Activated gamma-delta T cell (primary cell): ENCODE measurements at places on chromosomes 16 and 17.

DNA sequence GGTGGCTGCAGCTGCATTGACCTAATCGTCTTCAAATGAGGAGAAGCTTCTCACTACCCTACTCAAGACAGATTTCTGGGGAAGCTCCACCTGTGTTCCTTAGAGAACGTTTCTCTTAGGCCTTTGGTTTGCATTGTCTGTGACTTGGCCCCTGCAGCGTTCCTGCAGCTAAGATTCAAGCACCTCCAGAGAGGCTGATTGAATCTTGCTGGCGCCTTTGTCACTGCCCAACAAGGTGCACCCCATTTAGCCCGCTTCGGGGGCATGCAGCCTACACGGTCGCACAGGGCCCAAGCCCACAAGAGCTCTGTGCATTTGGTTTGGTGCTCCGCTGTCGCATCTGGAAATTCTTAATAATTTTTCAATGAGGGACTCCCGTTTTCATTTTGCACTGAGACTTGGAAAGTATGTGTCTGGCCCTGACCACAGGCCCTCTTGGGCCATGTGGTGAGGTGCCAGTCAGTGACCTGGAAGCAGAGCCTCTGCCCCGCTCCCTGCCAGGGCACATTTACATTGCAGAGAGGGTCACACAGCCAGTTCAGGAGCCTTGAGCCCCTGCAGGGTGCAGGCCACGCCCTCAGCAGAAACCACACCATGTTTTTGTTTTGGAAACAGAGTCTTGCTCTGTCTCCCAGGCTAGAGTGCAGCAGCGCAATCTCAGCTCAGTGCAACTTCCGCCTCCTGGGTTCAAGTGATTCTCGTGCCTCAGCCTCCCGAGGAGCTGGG lies 51.1 kb upstream of the CACNG5 start:
- no peak for DNase-seq

DNA sequence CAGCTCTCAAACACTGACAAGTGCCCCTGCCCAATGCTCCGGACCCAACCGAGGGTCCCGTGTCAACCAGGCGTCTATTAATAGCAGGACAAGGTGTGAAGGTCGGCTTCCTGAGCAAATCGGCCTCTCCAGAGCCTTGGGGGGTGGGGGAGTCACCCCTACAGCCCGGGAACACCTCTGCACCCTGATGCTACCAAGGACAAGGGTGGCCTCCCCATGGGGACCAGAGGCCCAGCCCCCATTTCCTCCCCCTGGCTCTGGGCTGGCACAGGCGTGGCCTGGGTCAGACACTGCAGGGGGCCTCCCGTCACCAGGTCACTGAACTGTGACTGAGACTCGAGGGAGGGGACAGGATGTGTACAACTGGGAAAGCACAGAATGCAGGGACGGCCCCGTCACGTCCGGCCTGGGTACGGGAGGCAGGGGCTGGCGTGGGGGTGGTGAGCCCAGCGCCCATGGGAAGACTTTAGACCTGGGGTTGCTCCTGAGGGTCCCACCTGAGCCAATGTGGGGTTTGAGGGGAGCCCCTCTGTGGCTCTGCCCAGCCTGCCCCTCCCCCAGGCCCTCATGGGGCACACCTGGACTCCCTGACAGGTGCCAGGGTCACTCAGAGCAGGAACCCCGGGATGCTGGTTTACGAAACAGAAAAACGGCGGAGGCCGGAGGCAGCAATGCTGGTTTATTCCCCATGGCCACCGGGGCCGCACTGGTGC lies 579 bp upstream of the CYBA start:
- peak; percentile 57 for DNase-seq

- no peak for DNase-seq
Observed at GRCh38 chr16:82769845-82770244, 143.1 kb downstream of the CDH13 start.

GRCh38 chr16:57736419-57737351 lies 1.1 kb downstream of the KATNB1 start:
- DNase-seq: no peak

DNA sequence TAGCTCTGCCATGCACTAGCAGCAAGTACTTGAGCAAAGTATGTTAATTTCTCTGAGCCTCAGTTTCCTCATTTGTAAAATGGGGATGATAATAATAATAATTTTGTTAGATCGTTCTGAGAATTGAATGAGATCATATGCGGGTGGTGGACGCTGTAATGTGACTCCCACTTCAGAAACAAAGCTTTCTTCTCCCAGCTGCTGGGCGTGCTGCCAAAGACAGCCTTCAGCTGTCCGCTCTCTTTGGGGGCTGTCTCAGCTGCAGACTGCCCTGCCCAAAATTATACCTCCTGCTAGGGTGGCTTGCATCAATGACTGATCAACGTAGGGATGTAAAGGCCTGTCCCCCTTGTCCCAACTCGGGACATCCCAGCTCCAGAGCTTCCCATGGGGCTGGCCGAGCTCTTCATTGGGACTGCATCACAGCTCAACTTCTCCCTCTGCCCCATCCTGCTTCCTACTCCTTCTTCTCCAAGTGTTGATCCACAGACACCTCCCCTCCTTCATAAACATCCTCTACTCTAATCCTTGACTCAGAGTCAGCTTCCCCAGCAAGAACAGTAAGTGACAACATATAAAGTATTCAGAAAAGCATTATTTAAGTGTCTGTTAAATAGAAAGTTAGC lies 30.7 kb upstream of the CDH5 start:
- no peak for DNase-seq

DNA sequence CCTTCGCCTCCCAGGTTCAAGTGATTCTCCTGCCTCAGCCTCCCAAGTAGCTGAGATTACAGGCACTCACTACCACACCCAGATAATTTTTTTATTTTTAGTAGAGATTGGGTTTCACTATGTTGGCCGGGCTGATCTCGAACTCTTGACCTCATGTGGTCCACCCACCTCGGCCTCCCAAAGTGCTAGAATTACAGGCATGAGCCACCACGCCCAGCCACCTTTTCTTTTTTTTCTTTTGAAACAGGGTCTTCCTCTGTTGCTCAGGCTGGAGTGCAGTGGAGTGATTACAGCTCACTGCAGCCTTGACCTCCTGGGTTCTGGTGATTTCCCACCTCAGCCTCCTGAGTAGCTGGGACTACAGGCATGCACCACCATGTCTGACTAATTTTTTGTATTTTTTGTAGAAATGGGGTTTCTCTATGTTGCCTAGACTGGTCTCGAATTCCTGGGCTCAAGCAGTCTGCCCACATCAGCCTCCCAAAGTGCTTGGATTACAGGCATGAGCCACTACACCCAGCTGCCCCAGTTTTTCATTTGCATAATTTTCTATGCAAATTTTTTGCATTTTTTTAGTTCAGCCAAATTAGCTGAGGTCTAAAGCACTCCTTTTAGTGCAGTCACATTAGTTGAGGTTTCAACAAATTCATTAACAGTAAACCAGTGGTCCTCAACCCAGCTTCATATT lies 11.3 kb downstream of the WWP2 start:
- no peak for DNase-seq

DNA sequence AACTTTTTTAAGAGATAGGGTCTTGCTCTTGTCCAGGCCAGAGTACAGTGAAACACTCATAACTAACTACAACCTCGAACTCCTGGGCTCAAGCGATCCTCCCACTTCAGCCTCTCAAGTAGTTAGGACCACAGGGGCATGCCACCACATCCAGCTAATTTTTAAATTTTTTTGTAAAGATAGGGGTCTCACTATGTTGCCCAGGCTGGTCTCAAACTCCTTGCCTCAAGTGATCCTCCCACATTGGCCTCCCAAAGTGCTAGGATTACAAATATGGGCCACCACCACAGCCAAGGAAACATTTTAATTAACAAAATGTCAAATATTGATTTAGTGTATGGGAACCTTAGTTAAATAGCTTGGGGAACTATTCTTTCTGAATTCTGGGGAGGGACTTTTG lies 2.8 kb upstream of the DYNC1LI2 start:
- no peak for DNase-seq

DNA sequence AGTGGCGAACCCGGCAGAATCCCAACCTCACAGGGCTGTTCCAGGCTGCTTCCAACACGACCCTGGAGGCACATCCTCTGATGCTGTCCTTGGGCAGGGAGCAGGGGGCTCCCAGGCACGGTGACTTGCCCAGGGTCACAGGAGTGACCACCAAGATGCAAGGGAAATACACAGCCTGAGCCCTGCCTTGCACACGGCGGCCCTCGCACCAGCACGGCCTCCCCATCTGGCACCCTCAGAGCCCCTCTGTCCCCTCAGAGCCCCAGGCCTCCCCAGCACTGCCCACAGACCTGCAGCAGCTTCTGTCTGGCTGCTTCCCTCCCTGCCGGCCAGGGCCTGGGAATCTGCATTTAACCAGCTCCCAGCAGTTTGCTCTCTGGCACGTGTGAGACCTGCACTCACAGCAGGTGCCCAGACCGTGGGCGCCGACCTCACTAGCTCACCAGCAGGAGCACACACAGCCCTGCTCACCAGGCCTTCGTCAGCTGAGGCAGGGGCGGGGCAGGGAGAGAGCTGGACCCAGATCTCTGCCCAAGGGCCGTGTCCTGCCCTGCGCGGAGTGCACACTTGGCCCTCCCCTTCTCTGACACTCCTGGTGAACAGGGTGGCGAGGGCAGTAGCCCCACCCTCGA lies 29.7 kb upstream of the ZC3H18 start:
- DNase-seq: no peak

DNA sequence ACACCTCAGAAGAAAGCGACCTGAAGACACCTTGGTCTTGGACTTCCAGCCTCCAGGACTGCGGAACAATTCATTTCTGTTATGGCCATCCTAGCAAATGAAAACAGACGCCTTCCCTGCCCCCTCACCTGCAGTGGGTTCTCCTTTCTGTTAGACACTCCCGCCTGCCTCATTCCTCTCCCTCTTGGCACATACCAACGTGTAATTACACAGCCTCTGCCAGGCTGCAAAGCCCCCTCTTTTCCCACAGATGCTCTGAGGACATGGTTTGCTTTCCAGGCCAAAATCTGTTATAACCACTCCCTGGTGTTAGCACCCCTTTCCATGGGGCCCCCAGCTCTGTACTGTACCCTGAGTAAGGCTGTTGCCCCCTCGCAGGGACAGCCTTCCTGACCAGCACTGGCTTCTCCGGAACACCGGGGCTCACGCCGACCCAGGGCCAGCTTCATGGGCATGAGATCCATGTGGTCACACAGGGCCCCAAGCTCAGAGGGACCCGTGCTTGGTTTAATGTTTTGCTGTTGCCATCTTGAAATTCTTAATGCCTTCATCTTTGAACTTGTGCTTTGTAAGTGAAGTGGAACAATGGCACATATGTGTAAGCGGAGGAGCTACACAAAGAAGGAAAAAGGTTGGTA lies 64.1 kb downstream of the SDK2 start:
- DNase-seq: no peak

GRCh38 chr17:40854175-40854814 lies 12.7 kb downstream of the KRT12 start:
- DNase-seq: no peak

GRCh38 chr16:28574925-28575324 lies 21.2 kb downstream of the SGF29 start:
- no peak for DNase-seq

GRCh38 chr16:57004387-57005250 lies 15.3 kb downstream of the NLRC5 start:
- no peak for DNase-seq

- no peak for DNase-seq
Observed at GRCh38 chr16:27640277-27640600, 90.3 kb downstream of the KATNIP start.

GRCh38 chr16:87190288-87191230 lies 126.6 kb downstream of the C16orf95 start:
- DNase-seq: no peak

DNA sequence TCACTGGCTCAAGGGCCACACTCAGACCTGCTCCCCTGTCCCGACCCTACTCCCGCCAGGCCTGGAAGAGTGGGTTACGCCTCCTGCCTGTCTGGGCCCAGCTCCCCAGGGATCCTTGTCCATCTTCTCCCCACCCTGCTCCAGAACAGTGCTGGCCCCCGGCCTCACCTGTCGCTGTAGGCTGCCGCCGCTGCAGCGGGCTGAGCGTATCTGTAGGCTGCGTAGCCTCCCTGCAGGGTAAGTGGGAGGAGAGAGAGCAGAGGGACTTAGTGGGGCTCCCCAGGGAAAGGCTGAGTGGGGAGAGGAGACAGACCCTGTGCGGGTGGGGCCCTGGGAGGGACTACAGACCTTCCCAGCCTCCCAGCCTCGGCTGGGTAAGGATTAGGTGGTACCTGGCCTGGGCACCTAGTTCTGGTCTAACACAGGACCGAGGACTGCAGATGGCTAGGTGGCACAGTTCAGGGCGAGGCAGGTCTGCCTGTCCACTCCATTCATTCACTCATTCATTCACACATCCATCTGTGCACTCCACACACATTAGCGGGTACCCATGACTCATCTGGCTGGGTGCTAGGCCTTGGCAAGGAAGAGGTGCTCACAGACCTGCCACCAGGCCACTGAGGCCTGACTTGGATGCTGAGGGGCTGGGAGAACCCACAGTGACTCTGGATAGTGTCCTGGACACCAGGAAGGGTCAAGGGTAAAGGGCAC lies 20.9 kb downstream of the ENGASE start:
- no peak for DNase-seq

DNA sequence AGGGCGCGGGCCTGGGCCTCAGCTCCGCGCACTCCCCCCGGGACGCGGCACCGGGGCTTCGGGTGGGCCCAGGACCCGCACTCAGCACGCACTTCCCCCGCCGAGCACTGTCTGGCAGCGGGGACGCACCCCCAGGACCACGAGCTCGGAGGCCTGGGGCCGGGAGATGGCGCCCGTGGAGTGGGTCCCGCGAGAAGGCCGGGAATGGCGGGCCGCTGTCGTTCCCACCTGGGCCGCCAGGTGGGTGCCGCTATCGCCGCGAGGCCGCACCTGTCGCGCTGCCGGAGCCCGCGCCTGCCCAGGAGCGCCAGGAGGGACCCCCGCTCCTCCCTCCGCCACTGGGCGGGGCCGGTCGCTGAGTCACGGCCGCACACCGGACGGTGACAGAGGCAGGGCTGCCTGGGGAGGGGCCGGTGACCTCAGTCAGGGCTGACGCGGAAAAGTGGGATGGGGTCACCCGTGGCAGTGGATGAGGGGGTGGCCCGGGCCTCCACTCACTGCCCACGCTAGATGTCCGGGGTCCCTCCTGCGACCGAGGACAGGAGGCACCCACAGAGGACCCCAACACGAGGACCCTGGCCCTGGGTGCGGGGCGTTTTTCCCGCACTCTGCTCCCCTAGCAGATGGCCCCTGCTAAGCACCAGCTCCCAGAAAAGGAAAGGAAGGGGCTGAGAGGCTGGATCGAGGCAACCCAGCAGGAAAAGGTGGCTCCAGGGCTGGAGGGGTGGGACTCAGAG lies 6.9 kb upstream of the ACTG1 start:
- peak; percentile 54 for DNase-seq

- no peak for DNase-seq
Observed at GRCh38 chr17:48745381-48746275, 17.1 kb upstream of the HOXB13 start.

DNA sequence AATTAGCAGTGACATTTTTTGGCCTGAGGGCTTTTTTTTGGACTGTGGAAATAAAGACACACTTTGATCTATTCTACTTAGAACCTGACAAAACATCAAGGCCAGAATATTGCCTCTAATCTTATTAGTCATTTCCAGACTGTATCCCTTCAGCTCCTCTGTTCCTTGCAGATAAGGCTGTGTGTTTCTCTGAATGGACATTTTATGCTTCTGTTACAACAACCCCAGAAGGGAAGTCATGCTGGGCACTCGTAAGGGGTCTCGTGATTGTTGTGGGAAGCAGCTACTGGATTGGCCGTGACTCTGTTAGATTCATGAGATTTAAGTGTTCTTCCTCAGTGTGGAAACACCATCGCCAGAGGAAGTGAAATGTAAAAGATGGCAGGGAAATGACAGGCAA lies 31.6 kb upstream of the HS3ST2 start:
- DNase-seq: no peak
